Stimulated activated naive CD4-positive, alpha-beta T cell (primary cell): ENCODE measurements at places on chromosomes 11 and 22.

DNA sequence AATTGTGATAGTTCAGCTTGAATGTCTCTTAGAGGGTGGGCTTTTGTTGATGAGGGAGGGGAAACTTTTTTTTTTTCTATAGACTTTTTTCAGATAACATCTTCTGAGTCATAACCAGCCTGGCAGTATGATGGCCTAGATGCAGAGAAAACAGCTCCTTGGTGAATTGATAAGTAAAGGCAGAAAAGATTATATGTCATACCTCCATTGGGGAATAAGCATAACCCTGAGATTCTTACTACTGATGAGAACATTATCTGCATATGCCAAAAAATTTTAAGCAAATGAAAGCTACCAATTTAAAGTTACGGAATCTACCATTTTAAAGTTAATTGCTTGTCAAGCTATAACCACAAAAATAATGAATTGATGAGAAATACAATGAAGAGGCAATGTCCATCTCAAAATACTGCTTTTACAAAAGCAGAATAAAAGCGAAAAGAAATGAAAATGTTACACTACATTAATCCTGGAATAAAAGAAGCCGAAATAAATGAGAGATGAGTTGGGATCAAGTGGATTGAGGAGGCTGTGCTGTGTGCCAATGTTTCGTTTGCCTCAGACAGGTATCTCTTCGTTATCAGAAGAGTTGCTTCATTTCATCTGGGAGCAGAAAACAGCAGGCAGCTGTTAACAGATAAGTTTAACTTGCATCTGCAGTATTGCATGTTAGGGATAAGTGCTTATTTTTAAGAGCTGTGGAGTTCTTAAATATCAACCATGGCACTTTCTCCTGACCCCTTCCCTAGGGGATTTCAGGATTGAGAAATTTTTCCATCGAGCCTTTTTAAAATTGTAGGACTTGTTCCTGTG, 3.9 kb downstream of the MALAT1 start:
- no peak for DNase-seq

DNA sequence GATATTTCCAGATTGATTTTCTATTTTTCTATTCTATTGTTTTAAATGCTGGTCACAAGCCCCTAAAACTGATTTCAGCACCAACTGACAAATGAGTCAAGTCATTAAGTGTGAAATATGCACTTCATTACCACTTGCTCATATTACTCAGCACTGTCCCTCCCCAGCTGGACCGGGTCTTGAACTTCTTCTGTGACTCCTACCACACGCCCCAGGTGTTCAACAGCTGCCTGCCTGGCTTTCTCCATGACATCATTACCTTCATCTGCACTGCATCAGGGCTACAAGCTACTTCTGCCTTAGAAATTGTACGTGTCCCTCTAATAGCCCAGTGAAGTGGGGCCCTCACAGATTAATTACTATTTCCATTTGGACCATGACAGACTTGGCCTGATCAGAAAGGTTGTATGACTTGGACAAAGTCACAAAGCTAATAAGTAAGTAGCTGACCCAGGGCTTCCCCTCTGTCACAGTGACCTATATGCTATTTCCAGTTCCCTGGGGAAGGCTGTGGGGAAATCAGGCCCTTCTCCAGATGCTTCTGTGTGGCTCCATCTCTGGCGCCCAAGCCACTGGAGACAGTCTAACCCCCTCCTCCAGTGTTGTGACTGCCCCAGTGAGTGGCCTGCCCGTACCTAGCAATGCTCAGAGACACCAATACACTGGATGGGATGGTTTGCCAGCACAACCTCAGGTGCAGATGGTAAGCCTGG, 18.1 kb downstream of the TBC1D10A start:
- no peak for DNase-seq

DNA sequence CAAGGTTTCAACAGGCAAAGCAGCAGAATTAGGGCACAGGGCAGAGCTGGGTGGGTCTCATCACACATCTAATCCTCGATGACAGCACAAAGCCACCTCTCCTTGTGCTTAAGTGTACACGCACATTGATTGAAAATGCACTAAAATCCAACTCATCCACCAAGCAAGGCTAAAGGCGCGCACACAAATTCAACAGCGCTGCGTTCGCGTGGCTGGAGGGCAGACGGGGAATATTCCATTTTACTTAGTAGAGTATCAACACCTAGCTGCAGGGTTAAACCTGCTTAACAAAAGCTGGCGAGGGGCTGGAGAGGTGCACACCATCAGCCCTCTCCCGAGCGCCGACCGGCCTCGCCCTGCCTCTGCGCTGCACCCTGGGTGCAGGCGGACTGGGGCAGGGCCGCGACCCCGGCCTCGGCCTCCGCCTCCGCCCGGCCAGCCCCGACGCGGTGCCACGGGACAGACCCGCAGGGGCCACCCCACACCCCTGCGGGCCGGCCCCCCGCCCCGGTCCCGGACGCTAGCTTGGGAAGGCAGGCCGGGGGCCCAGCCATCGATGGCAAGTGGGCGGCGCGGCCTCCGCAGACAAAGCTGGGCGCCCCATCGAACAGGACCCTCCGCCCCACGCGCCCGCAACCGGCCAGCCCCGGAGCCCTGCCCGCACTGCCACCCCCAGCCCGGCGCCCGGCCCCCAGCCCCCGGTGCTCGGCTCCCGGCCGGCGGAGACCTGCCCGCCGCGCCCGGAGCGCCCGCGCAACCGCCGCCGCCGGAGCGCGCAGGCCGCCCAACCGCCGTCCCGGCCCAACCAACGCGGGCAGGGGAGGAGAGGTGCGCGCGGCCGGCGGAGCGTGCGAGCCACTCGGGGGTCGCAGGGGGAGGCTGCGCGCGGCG, 929 bp downstream of the PRDM10 start:
- DNase-seq = peak; percentile 43

GRCh38 chr11:99325847-99326246, 305.1 kb downstream of the CNTN5 start:
- no peak for DNase-seq

DNA sequence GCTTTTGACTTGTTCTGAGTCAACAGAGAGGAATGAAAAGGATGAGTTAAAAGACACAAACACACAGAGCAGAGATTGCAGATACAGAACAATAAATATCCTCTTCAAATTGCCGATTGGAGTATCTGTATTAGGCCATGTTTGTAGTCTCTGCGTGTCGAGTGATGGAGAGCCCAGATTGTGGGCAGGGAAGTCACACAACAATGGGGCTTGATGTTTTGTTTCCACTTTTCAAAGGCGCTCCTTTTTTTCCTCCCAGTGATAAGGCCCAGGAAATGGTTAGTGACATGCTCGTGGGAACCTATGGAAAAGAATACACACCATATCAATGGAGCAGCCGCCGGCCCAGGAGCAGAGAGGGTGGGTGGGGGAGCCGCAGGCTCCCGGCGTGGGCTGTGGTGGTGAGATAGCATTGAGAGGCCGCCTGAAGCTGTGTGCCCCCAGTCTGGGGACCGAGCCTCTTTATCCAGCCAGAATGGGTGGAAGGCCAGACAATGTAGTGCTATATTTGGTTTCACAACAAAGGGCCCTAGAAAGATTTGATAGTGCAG, 555.9 kb downstream of the INSC start:
- DNase-seq = no peak

- DNase-seq = no peak
These were observed 18.1 kb downstream of the GLB1L2 start for GRCh38 chr11:134349802-134350355.

- DNase-seq = no peak
These were observed 69.0 kb downstream of the UBASH3B start for GRCh38 chr11:122724520-122724919.

- no peak for DNase-seq
These were observed 6.9 kb downstream of the OTUB1 start for GRCh38 chr11:63993100-63993499.

GRCh38 chr11:110766316-110766715, 54.1 kb upstream of the ARHGAP20 start:
- DNase-seq = no peak

DNA sequence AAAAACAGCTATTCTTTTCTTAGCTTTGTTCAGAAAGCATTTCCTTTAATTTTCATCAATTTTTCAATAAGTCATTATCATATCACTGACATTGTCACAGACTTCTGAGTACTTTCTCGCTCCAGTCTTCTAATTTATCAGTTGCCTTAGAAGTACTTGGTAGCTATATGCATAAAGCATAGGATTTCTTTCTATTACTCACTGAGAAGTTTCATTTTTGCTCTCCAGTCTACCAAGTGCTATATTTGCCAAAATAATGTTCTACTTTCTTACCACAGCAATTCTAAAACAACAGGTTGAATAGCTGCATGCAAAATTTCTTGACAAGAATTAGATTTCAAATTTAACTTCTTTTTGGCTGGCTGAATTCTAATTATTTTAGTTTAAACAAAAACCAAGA, 116.3 kb downstream of the STK33 start:
- DNase-seq = no peak

DNA sequence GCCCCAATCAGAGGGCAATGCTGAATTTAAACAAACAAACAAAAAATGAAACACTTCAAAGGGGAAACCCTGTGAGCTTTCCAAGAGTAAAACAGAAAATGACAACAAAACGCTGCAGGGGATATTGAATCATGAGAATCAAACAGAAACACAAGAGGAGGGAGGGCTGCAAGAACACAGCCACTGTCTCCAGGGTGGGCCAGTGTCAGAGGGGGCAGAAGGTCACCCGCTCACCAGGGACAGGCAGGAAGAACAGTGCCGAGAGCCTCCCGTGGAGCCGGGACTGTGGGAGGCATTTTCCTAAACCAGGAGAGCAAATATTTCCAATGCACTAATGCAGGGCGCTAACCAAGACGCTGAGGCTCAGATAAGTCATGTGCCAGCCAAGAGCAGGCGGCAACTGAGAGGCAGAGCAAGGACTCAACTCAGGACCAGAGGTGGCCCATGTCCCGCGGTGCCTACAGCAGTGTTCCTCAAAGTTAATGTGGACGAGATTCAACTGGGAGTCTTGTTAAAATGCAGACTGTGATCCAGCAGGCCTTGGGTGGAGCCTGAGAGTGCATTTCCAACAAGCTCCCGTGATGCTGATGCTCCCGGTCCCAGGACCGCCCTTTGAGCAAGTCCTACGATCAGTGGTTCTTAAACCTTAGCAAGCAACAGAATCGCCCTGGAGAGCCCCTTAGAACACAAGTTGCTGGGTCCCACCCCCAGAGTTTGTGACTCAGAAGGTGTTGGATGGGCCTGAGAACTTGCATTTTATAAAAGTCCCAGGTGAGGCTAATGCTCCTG, 197.2 kb downstream of the TENM4 start:
- no peak for DNase-seq

DNA sequence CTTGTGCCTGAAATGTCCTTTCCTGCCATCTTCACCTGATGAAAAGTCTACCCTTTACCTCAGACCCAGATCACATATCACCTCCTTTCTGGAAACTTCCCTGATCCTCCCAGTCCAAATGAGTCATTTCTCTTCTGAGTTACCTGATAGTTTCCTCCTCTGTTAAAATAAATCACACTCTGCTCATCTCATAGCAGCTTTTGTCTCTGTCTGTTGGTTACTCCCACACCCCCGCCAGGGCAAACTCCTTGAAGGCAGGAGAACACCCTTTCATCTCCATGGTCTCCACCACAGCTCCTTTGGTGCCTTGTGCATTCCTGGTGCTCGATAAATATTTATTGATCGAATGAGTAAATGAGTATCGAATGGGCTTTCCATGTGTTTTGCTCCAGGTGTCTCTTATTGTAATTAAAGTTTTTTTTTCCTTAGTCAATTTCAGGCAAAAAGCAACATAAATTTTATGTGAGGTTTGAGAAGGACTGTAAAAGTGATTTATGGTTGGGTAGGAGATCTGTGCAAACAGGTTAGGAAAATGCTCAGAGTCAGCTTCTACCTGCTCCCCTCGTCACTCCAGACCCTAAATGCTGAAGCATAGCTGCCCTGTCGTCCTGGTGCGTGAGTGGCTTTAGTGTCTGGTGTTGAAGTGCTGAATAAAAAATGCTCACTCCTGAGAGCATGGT, 178.2 kb downstream of the GRIK4 start:
- DNase-seq = no peak

DNA sequence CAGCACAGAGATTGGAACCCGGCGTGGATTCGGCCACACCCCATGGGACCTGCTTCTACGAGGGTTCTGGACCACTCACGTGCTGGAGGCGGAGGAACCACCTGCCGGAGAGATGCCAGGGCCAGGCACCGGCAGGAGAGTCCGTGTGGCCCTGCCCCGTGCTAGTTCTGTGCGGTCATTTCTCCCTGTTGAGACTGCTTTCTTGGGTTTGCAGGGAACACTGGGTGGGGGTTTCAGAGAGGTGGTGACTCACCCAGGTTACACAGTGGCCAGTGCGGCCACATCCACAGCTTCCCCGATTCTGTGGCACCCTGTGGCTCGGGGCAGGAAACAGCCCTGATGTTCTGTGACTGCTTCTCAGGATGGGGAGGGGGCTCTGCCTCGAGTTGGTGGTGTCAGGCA, 3.6 kb upstream of the PHLDA2 start:
- DNase-seq = no peak
